ENCODE measurements at places on chromosomes 3 and 15. TPM values are rescaled to one million over a fixed set of nuclear protein-coding genes. Genes with fewer than 3 reads are reported as not detected.

CPNE9 gene
- 0.14 TPM for polyA plus RNA-seq

SIAH2 gene
- 19.0 TPM for polyA plus RNA-seq

TRH gene
- polyA plus RNA-seq = 0.25 TPM

DPPA4 gene
- 6.4 TPM for polyA plus RNA-seq

KCNAB1 gene
- polyA plus RNA-seq = 3.2 TPM

TIGIT gene
- 0.06 TPM for polyA plus RNA-seq

FAM81A gene
- 18.5 TPM for polyA plus RNA-seq

ZNF770 gene
- polyA plus RNA-seq = 56.7 TPM

DNA sequence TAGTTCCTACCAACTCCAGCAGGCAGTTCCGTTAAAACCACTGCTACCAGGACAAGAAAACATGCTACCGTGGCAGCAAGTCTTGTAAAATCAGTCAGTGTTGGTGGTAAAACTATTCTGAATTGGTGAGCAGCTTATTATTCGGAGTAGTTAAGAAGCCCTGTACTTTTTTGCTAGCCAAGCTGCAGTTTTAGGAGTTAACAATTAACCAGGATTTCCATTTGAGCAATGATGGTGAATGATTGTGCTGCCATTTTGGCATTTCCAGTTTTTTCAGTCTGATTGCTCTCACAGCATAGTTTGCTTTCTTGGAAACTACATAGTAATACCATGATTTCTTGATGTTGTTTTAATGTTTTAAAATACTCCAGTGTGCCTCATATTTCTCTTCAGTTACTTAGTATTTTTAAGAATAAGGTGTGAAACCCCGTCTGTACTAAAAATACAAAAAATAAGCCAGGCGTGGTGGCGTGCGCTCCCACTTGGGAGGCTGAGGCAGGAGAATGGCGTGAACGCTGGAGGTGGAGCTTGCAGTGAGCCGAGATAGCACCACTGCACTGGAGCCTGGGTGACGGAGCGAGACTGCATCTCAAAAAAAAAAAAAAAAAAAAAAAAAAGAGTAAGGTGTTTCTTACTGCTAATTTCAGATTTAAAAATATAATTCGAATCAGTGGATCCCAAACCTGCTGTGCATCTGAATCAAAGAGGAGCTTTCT is 43.8 kb upstream of the SCAANT1 start:
- no peak for DNase-seq

- DNase-seq = no peak
Measured at GRCh38 chr15:79088426-79089205, 2.0 kb downstream of the RASGRF1 start.

DNA sequence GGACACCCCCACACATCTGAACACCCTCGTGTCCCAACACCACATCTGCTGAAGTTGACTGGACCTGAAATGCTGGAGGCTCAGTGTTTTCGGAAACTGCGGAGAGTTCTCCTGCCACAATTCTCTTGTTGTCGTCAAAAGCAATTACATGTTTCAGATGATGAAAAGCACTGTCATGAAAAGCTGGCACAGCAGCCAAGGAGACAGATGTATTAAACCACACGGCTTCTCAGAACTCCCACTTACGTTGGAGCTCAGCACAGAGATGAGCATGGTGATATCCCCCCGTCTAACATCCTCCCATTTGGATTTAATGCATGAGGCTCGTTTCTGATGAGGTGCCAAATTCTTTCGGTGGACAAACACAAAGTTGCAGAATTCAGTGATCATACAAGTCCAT is 180.1 kb downstream of the RORA start:
- no peak for DNase-seq

- DNase-seq = no peak
Measured at GRCh38 chr3:64880916-64881315, 193.1 kb upstream of the ADAMTS9 start.

DNA sequence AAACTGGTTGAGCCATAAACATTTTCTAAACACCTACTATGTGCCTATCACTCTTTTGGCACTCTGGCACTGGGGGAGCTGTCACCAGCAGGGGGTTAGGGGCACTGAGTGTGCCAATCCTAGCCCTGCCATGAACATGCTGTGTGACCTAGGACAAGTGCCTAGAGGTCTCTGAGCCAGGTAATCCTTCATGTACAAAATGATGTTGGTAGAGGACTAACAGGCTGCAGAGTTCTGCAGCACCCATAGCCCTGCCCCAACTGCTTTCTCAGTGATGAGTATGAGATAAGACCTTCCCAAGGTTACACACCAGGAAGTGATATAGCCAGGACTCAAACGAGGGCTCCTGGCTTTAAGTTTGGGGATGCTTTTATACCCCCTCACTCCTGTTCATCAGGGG is 84.9 kb upstream of the SEC13 start:
- no peak for DNase-seq

- DNase-seq = no peak
Measured at GRCh38 chr3:56753206-56753820, 48.4 kb downstream of the ARHGEF3 start.

- DNase-seq = no peak
Measured at GRCh38 chr3:52118156-52118875, 35.9 kb downstream of the POC1A start.

- no peak for DNase-seq
Measured at GRCh38 chr3:172018364-172018763, 21.0 kb upstream of the FNDC3B start.

GRCh38 chr3:156837115-156837514 is 11.0 kb downstream of the LEKR1 start:
- no peak for DNase-seq

GRCh38 chr15:65982627-65983322 is 113.5 kb downstream of the RAB11A start:
- DNase-seq = no peak

DNA sequence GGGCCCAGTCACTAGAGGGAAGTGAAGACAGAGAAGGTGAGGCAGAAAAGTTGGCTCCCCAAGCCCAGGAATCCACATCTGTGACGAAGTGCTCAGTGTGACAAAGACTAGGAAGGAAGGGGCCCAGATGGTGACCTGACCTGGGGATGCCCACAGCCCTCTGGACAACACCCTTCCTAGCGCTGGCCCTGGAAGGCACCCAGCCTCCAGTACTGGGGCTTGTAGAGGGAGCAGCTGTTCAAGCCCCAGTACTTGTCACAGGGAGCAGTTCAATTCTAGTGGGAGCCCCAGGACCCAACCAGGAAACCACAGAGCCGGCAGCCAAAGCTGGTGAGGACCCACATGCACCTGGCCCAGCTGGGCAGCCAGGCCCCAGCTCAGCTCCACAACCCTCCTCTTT is 190.8 kb downstream of the XXYLT1 start:
- no peak for DNase-seq

DNA sequence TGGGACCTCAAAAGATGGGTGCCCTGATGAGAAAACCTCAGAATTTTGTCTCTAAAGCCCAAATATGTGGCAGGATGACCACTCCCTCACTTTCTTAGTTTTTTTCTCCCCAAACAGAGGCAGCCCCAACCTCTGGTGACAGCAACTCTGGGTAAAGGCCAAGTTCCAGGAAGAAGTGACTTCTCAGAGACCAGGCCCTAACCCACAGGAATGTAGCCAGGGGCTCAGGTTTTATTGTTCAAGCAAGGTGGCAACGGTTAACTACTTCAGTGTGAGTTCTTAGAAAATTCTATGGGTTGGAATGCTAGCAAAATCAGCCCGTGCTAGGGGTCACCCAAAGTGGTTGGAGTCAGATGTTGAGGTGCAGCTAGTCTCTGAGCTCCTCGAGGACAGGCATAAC is 5.1 kb upstream of the DNAJA4 start:
- no peak for DNase-seq

GRCh38 chr15:98905963-98906711 is 101.5 kb downstream of the PGPEP1L start:
- DNase-seq = no peak

GRCh38 chr3:149388001-149388440 is 10.6 kb upstream of the TM4SF1 start:
- DNase-seq = no peak

GRCh38 chr3:112074616-112075497 is 11.3 kb upstream of the C3orf52 start:
- DNase-seq = no peak
